Stimulated activated CD8-positive, alpha-beta memory T cell treated with anti-CD3 and anti-CD28 coated beads, Interleukin-7, amount 100 ng/mL, for 4 hours (primary cell): ENCODE measurements at places on chromosomes 6 and 20.
A peak's percentile ranks its signal among the peaks of the same experiment; 100 is the strongest.

DNA sequence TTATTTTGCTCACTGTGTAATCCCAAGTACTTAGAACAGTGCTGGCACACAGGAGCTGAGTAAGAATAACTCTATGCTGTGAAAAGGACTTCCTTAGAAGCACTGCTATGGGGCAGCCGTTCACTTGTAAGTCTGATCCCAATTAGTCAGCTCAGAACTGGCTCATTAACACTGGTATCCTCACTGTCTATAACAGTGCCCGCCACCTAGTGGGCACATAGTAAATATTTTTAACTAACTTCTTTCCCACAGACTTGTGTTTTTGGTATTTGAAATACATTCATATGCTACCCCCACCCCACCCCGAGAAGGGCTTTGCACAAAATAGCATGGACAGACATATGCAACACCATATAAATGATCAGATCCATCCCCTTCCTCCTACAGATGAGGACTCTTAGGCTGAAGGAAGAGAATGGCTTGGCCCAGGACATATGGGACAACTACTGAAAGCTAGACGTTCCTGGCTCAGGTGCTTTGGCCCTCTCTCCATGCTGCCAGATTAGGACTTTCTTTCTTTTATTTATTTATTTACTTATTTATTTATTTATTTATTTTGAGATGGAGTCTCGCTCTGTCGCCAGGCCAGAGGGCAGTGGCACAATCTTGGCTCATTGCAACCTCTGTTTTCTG is 47.1 kb downstream of the DST start:
- peak; percentile 8 for DNase-seq

- no peak for DNase-seq
These were observed 394.6 kb upstream of the JARID2 start for GRCh38 chr6:14851281-14851680.

DNA sequence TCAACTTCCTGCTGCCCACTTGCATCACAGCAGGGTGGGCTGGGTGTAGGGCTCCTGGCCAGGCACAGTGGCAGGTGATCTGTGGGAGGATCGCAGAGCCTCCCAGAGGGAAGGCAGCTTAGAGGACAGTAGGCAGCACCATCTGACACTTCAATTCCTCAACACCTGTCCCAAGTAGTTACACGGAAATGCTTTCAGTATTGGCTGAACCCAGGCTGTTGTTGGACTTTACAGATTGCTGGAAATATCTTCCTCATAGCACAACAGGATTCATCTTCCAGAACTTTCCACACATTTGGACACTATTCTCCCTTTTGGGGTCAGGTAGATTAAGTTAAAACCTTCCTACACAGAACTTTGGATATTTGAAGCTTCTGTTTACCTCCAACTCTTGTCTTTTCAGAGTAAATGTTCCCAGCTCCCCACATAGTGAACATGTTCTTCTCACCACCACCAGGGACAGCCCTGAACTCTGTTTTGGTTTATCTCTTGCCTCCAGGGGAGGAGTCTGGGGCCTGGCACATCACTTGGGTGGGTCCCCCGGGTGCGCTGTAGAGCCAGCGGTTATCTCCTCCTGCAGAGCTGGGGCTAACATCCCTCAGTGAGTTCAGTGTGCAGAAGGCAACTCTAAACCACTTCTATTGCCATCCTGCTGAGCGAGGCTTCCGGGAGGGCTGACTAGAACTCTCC is 3.5 kb upstream of the SLC22A2 start:
- no peak for DNase-seq

- DNase-seq = no peak
These were observed 98.8 kb downstream of the DTD1 start for GRCh38 chr20:18686696-18687095.

- DNase-seq = peak; percentile 40
These were observed 107.3 kb downstream of the IRF4 start for GRCh38 chr6:498795-499231.

- no peak for DNase-seq
These were observed 34.6 kb upstream of the TAGAP start for GRCh38 chr6:159079367-159079766.

GRCh38 chr6:108959972-108960582 is 111.9 kb downstream of the ARMC2 start:
- DNase-seq = no peak
